T-cell (primary cell): ENCODE measurements at places on chromosomes 6 and 20.
A peak's percentile ranks its signal among the peaks of the same experiment; 100 is the strongest.

DNA sequence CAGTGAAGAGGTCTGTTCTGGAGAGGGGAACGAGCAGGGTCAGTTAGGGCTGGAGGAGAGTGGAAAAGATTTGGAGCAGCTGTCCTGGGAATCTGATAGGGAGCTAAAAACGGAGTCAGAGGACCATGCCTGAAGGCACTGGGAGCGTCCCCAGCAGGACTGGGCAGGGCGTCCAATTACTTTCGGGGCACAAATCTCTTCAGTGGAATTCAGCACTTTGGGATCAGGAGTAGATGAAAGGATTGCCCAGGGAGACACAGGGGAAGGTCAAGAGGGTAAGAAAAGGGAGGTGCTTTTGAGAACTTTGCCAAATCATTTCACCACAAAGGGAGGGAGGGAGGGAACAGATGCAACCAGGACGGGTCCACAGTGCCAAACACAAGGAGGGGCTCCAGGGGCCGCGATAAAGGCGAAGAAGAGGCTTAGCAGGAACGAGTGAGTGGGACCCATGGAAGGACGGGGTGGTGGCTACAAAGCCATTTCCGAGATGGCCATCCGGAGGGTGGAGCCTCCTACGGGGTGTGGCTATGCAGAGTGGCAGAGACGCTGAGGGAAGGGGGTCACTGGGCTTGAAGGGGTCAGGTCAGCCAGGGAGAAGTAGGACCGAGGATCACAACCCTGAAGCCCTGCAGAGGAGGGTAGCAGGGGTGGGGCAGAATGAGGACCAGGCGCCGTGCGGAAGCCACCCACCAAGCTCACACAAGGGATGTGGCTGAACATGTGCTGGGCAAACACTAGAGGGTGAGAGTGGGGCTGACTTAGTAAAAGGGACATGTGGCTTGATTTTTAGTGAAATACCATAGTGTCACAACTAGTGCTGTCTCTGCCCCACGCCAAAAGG lies 180.0 kb upstream of the RREB1 start:
- DNase-seq = no peak

DNA sequence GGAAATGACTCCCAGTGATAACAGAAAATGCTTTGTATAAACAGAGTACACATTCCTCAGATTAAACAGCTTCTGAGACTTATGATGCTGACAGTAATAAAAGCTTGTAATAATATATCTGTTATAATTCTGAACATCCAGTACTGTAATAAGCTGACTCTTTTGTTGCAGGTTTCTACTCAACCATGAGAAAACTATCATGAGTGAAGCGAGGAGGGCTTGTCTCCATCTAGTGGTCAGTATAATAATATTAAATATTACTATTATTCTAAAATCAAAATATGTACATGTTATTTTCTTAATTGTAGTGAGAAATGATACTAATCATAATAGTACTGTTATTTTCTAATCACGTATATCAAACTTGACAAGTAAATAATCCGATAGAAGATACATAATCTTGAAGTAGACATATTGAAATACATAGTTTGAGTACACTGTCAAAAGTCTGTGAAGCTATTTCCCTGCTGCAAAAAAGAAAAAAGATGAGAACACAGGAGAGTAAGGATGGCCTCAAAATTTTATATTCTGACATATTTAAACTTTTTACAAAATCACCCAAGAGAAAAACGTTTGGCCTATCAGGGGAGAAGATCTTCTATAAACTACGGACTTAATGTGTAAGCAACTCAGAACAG lies 183.1 kb downstream of the MOXD1 start:
- DNase-seq = no peak

DNA sequence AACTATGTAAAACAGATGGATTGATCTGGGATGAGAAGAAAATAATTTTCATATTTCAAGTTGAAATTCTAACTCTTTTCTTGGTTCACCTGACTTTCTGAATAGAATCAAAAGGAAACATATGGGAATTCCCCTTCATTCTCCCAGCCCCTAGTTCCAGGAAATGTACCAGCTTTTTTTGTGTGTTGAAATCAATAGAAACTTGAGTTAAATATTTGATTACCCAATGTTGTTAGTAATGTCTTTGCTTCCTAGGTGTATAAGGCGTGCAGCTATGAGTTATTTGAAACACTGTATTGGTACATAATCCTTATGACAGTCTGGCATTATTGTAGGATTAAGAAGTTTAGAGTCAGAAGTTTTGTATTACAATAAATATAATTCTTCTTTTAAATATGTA lies 21.5 kb downstream of the VNN2 start:
- no peak for DNase-seq

- no peak for DNase-seq
Measured at GRCh38 chr20:17671565-17671964, 10.5 kb downstream of the RRBP1 start.

- DNase-seq = no peak
Measured at GRCh38 chr6:163707387-163708355, 293.2 kb downstream of the QKI start.

- no peak for DNase-seq
Measured at GRCh38 chr6:26561533-26562466, 23.6 kb downstream of the HMGN4 start.

GRCh38 chr6:26594131-26594498 lies 2.6 kb upstream of the ABT1 start:
- no peak for DNase-seq

GRCh38 chr6:125183391-125183790 lies 29.8 kb downstream of the TPD52L1 start:
- DNase-seq = no peak

DNA sequence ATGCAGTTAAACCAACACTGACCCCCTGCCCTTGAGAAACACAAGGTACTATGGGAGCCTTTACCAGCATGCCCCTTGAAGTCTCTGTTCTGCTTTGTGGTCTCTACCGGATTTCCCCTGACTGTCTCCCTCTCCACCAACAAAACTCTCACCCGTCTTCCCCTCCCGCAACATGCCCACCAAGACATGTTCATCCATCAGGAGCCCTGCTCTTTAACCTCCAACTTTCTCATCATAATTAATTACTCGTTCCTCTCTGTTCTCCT lies 1.1 kb downstream of the ZNF165 start:
- peak; percentile 28 for DNase-seq

DNA sequence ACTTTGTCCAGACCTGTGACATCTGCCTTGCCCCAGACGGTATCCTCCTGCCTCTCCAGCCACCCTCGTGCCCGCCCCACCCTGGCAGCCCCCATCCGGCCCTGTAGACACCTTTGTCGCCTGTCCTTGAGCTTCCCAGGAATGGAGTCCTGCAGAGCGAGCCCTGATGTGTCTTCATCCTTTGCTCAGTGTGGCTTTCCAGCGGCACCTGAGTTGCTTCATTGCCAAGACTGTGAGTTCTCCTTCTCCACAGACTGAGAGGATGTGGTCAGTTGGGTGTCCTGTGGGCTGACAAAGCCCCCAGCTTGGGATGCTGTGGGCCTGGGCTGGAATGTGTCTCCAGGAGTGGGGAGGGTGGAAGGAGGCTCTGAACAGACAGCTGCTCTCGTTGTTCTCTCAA lies 1.7 kb upstream of the CST4 start:
- DNase-seq = no peak
